Activated CD8-positive, alpha-beta memory T cell treated with anti-CD3 and anti-CD28 coated beads, Interleukin-2, amount 50 U/mL, for 48 hours (primary cell): ENCODE measurements at places on chromosomes 1 and 21.

DNA sequence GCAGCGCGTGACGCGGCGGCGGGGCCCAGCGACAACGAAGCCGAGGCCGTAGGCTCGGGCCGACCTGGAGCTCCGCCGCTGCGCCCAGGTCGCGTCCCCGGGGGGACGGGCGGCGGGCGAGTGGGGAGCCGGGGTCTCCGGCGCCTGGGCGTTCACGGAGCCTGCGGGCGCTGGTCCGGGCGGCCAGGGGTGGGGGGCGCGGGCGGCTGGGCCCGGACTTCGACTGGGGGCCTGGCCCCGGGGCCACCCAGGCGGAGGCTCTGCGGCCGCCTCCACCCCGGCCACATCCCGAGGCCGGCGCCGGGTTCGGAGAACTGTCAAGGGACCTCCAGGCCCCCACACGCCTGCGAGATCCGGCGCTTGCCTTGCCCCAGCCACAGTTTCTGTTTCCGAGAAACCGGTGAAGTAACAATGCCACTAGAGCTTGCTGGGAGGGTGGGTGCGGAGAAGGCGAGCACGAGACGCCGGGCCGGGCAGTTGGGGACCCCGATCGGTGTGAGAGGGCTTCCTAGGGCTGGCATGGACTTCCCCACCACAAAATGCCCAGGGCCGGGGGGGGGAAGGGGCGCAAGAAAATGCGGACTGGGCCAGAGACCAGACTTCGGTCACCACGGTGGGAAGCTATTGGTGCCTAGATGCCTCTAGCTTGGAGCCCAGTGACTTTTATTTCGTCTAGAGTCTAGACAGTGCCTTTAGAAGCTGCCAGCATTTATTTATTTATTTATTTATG is 501 bp downstream of the FBXO6 start:
- DNase-seq: peak; percentile 81

DNA sequence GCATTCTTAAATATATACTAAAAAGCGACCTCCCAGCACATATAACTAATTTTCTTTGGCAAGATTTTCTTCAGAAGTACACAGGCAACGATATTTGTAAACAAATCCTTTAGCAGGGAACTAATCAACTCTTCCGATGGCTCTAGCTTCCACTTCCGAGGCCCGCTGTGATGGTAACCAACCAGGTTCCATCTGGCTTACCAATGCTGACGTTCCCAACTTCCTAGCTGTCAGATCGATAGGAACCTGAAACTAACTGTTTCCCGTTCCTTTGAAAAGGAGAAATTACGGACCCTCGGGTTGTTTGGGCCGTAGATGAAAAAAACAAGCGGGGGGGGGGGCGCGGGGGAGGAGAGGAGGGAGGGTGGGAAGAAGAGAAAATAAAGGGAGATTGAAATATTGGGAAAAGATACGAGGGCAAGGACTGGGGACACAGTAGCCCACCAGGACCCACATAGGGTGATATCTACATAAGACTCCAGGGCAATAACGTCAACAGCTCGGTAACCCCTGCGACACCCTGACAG is 513 bp downstream of the GTF2B start:
- DNase-seq: no peak

DNA sequence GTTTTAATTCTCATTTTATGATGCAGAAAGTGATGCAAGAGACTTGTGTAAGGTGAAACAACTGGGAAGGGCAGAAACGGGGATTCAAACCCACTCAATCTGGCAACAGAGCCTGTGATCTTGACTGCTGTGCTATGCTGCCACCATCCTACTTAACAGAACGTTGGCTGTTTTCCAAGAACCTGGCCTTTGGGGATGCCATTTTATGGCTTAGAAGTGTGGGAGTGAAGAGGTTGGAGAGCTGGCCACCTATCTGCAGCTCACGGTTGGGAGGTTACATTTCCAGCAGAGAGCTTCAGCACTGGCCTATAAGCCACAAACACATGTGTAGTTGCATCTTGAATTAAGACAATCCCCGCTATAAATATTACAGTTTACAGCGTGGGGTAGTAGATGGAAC is 235.3 kb downstream of the PRDM2 start:
- DNase-seq: no peak

DNA sequence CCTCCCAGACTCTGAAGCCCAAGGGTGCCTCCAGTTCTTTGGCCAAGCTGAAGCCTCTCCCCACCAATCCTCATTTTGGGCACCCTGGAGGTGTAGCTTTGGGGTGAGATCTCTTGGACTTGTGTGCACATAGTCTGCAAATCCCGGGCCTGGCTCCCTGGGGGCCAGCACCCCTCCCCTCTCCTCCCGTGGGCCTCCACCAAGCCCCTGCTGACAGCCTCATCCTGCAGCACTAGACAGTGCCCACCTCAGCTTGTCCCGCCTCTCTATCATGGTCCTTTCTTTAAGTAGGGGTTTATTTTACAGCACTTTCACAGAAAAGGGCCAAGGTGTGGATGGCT is 3.2 kb downstream of the GJC2 start:
- DNase-seq: no peak

GRCh38 chr1:234862944-234863515 is 253.1 kb upstream of the IRF2BP2 start:
- no peak for DNase-seq

- DNase-seq: no peak
Observed at GRCh38 chr1:14499312-14500040, 99.0 kb upstream of the KAZN start.

GRCh38 chr1:32116531-32116930 is 8.7 kb downstream of the KPNA6 start:
- no peak for DNase-seq

DNA sequence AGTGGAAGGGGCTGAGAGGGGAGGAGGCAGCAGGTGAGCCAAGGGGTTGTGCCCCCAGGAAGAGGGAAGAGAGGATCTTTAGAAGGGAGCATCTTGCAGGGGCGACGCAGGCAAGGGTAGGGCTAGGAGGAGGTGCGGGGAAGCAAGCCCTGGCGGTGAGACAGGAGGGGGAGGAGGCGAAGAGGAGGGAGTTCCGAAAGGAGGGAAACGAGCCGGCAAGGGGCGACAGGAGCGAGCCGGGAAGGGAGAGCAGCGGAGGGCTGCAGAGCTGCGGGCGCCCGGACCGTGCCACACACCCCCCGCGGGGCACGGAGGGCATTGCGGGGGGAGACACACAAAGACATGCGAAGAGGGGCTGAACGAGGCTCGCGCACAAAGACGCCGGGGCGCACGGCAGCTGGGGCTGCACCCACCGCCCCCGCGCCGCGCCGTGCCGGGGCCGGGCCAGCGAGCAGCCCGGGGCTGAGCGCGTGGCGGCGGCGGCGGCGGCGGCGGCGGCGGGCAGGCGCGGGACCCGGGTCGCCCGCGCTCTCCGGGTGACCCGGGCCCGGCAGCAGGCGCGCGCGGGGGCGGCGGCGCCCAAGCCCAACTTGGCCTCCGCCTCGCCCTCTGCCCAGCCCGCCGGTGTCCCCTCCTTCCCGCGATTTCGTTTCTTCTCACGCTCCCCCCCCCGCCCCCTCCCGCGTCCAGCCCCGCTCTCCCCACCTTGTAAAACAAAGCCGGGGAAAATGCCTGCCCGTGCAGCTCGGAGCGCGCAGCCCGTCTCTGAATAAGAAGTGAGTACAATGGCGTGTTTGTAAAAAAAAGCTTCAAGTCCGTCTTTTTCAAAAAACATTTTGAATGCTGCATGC is at the start of gene KCNK2:
Gene KCNK2, plus strand, starts transcription at position 206 of the 851 bp plus-strand sequence. CDS start 649 bp downstream, outside the sequence.
- DNase-seq: peak; percentile 50

GRCh38 chr1:152145769-152146168 is 13.3 kb downstream of the RPTN start:
- DNase-seq: no peak

GRCh38 chr21:26027696-26028095 is 142.9 kb downstream of the APP start:
- no peak for DNase-seq

DNA sequence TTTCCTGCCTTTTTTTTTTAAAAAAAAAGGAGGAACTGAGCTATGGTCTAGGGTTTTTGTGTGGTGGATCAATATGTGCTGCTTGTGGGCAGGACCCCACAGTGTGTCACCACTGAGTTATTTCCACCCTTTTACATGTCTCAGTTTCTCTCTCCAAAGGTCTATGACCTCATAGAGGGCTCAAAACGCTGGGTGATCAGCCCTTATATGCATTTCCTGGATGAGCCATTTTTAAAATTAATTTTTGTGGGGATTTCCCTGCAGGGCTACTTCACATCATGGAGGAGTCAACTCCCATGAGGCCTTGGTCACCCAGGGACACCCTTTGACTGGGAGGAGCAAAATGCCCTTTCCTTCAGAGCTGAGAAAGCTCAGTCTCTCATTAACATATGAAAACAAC is 20.7 kb upstream of the HAO2 start:
- no peak for DNase-seq
